ENCODE measurements at places on chromosomes 16 and 17. TPM values are rescaled to one million over a fixed set of nuclear protein-coding genes. Genes with fewer than 3 reads are reported as not detected.

AGRP gene
- total RNA-seq: not detected

ZC3H18 gene
- total RNA-seq: 9.4 TPM

UMOD gene
- total RNA-seq: not detected

CD7 gene
- total RNA-seq: 0.53 TPM

SDR42E2 gene
- not detected for total RNA-seq

RAB11FIP3 gene
- total RNA-seq: 21.3 TPM

NOD2 gene
- not detected for total RNA-seq

AARSD1 gene
- 25.4 TPM for total RNA-seq

FOXJ1 gene
- total RNA-seq: not detected

MFAP4 gene
- 73.0 TPM for total RNA-seq

DNASE1L2 gene
- total RNA-seq: 5.5 TPM

CTRB2 gene
- not detected for total RNA-seq

KRT12 gene
- not detected for total RNA-seq

NTN3 gene
- total RNA-seq: 0.35 TPM

HBA1 gene
- total RNA-seq: not detected

CACNG3 gene
- not detected for total RNA-seq

TBC1D3H gene
- total RNA-seq: not detected

TOX3 gene
- not detected for total RNA-seq

SMIM22 gene
- not detected for total RNA-seq

SPIRE2 gene
- total RNA-seq: 4.0 TPM

RAB37 gene
- total RNA-seq: 0.53 TPM

JPH3 gene
- total RNA-seq: not detected

PRKCB gene
- total RNA-seq: not detected

CTRB1 gene
- total RNA-seq: not detected

OTOP3 gene
- not detected for total RNA-seq

Measured in myometrial cell (primary cell).